ENCODE measurements at places on chromosomes 6 and 20.

DNA sequence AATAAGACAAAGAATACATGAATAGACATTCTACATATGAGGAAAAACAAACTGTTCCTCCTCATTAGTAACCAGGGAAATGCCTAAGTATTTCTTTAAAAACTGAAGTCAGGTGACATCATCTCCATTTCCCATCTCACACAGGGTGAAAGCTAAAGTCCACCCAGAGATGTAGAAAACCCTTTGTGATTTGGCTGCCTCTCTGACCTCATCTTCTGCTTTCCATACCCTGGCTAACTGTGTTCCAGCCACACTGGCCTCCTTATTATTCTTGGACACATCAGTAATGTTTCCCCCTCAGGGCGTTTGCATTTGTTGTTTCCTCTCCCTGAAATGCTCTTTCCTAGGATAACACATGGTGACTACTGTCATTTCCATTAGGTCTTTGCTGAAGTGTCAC is 40.4 kb downstream of the ESF1 start:
- DNase-seq: no peak

DNA sequence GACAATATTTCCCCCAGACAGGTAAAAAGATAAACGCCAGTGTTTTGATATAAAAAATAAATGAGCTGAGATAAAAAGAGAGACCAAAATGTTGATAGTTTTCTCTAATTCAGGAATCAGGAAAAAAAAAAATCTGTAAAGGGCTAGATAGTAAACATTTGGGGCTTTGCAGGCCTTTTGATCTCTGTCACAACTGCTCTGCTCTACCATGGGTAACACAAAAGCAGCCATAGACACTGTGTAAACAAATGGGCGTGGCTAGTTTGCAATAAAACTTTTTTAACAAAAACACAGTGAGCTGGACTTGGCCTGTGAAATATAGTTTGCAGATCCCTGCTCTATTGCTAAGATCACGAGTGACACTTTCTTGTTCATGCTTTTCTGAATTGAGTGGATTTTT is 219.1 kb upstream of the STXBP5 start:
- no peak for DNase-seq

DNA sequence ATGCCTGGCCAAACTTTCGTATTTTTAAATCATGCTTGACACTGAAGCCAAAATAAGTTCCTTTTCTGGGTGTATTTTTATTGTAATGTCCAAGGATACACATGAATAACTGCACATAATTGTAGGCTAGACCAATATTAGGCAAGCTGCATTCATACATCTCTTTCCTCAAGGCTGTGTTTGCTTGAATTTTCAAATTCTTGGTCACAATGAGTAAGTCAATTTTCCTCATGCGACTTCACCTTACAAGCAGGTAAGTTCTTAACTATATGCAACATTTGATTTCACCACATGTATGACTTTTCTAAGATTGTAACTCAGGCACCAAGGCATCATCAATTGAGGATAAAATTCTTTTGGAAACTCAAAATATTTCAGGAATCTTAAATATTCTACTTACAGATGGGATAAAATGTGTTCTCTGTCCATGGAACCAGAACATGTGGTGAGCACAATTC is 112.4 kb upstream of the ZNF217 start:
- no peak for DNase-seq

DNA sequence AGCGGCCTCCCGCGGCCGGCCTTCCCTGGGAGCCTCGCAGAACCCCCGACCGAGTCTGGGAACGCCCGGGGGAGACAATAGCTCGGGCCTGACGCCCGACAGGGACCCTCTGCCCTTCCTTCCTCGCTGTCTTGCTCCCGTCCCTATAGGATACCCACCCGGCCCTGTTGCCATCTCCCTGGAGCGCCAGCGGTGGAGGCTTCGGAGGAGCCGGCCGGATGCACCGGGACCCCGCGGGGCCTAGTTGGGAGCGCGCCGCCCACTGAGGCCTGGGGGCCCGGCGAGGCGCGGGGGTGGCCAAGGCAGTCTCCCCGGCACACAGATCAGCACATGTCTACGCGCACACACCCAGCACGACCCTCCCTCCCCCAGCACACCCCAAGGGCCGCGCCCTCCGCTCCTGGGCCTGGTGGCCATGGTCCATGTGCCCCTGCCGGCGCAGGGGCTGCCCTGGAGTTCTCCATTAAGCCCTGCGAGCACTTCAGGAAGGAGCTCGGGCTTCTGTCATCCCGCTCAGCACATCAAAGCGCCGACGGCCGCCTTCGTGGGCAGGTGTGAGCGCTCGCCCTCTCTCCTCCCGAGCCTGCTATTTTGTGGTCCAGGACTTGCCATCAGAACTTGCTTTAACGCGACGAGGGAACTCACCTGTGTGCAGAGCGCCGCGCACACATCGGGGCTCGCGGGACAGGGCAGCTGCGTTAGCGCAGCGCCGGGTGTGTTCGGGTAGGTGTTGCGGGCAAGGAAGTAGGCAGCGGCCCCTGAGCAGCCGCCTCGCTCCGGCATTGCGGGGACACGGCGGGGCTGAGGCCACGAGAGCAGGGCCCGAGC is 3.7 kb downstream of the FOXF2 start:
- DNase-seq: no peak

DNA sequence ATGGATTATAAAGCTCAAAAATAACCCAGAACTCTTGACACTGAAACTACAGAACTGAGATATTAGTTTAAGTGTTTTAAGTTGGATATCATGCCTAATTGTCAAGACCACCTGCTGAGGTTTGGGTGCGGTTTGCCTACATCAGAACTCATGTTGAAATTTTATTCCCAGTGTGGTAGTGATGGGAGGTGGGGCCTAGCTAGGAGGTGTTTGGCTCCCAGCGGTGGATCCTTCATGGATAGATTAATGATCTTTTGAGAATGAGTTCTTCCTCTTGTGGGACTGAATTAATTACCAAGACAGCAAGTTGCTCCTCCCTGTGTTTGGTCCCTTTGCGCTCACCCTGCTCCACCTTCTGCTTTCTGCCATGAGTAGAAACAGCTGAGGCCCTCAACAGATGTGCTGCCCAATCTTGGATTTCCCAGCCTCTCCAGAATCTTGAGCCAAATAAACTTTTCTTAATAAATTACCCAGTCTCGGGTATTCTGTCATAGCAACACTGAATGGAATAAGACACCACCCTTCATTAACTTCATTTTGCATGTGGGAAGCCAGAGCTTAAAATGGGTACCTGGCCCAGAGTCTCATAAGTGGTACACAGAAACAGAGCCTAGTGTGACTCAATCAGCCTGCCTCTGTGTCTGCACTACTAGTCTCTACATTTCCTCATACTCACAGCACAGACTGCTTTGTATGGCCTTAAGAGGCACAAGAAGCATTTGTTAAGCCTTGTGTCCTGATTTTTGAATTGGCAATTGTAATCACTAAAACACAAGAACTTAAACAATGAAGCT is 158.4 kb downstream of the IBTK start:
- no peak for DNase-seq

DNA sequence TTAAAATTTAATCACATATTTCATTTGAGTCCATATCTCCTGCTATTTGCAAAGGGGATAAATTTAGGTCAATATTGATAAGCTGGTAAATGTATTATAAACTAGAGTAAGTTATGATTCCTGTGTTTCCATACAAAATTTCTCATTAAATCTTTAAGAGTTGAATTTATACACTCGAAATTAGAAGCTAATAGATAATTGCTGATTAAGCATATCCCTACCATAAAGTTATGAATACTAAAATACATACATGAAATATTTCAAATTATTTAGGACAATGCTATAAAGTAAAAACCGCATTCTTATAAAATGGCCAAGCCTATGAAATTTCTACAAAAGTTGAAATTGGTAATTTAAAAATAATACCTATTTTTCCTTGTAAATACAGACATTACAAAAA is 71.5 kb downstream of the FAM184A start:
- no peak for DNase-seq

GRCh38 chr6:15260099-15260821 is 14.4 kb downstream of the JARID2 start:
- DNase-seq: no peak

GRCh38 chr6:145022199-145022796 is 713.0 kb downstream of the EPM2A start:
- no peak for DNase-seq

- no peak for DNase-seq
Measured at GRCh38 chr20:36728986-36729385, 16.9 kb downstream of the NDRG3 start.

DNA sequence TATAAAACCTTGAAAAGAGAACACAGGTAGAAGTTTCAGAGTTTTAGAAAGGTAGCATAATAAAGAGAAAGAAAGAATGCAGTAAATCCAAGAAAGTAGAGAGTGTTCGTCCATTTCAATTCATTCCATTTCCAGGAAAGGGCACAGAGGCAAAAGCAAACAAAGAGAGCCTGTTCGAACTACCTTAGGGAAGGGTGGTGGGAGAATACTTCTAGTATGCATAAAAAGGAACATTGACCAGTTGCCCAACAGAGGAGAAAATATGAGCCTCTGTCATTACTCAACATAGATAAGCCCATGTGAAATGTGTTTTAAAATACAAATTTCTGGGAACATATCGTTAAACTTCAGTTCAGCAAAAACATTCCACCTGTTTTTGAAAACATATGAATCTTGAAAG is 60.6 kb downstream of the CYP39A1 start:
- no peak for DNase-seq

GRCh38 chr20:15867899-15868298 is 705.3 kb downstream of the KIF16B start:
- no peak for DNase-seq

DNA sequence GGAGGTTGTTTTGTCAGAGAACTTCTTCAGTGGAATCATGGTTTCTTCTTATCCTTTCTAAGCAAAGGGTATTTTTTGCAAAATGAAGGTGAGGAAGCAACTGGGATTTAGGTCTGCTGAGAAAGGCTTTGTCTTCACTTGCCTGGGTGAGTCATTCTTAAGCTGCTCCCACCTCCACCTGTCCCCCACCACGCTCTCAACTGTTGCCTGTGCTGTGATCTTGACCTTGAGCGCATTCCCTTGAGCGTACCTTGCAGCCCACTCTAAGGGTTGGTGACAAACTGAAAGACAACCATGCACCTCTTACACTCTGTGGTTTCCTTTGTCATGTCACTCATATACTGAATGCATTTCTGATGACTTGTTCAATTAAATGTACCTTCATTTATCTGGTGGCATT is 641.1 kb downstream of the RNF144B start:
- DNase-seq: no peak

GRCh38 chr6:106094261-106094963 is 8.3 kb downstream of the PRDM1 start:
- DNase-seq: no peak

DNA sequence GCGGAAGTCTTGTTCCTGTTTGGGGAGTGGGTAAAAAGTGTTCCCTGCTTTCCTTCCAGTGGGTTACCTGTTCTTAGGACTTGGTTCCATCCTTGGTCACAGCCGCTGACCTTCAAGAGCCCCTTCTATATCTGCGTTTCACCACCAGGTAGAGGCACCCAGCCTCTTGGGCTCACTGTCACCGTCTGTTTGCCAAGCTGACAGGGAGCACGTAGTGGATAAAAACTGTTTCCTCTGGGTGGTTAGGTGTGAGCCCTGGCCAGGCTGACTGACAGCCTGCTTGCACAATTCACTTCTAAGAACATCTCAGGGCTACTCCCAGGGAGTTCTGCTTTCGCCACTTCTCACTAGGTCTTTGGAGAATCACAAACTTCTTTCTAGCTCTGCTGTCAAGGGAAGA is 1.8 kb upstream of the JPH2 start:
- DNase-seq: no peak

DNA sequence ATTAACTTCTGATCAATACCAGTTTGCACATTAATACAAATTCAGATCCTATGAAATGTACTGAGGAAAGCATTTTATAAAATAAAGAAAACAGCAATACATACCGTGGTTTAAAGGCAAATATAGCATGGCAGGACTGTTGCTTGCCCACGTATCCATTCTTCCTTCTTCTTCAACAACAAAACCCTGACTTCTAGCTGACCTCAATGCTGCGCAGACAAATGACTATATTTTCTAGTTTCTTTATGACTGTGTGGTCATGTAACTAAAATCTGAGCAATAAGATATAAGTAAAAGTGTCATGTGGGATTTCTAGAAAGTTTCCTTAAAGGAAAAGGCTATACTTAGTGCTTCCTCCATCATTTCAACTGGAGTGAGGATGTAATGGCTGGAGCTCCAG is 85.0 kb downstream of the CDC40 start:
- DNase-seq: no peak

DNA sequence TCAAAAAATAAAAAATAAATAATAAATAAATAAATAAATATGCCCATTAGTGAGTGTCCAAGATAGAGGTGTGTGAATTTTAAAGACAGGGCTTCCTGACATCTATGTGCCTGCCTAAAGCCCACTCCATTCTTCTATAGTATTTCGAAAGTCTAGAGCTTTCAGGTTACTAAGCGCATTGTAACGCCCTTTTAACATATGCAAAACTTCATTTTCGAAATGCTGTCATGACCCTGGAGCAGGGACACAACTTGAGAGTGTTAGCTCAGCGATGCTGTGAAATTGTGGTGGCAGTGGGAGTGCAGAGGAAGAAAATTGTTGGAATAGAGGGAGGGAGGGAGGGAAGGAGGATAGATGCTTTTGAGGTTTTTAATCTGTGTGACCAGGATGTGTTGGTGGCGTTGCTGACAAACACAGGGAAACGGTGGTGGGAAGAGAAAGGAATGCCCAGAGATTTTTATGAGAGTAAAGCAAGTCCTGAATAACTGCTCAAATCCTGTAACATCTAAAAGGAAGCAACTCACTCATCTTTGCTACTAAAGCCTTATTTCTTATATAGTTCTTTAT is 169.3 kb downstream of the ARID1B start:
- no peak for DNase-seq

GRCh38 chr6:79598012-79598411 is 33.1 kb upstream of the SH3BGRL2 start:
- DNase-seq: no peak

DNA sequence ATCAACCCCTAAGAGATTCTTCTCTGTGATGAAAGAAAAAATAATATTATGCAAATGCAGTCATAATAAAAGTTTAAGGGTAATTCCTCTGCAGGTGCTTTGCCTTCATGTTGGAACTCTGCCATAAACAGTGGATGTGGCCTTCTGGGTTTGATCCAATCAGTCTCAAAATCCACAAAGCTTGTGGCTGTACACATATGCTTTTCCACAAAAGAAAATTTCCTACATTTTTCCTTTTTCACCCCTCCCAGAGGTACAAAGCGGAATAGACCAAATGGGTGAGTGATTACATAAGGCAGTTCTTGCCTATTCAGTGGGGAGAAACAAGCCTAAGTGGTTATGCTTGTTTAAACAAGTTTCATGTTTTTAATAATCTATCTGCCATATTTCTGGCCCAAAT is 16.7 kb downstream of the CALHM5 start:
- DNase-seq: no peak

DNA sequence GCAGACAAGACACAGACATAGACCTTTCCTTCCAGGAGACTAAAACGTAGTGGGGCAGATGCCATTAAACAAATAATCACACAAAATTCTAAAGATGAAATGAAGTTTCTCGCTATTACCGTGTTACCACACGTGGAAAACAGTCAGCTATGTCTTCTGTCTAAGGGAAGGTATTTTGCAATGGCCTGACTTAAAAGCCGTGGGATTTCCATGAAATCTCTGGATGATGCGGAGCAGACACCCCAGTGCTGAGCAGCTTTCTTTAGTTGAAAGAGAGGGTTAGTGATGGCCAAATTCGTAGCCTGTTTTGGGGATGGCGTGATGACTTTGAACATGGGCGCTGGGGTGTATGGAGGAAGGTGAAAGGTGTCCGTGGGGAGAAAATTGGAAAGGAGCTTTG is 281.8 kb downstream of the NRN1 start:
- DNase-seq: no peak

- DNase-seq: no peak
Measured at GRCh38 chr6:144036064-144036834, 28.2 kb upstream of the PLAGL1 start.

Measured in left ventricle myocardium inferior (tissue), 1 donor.